ENCODE measurements at places on chromosomes 1 and 21.

DNA sequence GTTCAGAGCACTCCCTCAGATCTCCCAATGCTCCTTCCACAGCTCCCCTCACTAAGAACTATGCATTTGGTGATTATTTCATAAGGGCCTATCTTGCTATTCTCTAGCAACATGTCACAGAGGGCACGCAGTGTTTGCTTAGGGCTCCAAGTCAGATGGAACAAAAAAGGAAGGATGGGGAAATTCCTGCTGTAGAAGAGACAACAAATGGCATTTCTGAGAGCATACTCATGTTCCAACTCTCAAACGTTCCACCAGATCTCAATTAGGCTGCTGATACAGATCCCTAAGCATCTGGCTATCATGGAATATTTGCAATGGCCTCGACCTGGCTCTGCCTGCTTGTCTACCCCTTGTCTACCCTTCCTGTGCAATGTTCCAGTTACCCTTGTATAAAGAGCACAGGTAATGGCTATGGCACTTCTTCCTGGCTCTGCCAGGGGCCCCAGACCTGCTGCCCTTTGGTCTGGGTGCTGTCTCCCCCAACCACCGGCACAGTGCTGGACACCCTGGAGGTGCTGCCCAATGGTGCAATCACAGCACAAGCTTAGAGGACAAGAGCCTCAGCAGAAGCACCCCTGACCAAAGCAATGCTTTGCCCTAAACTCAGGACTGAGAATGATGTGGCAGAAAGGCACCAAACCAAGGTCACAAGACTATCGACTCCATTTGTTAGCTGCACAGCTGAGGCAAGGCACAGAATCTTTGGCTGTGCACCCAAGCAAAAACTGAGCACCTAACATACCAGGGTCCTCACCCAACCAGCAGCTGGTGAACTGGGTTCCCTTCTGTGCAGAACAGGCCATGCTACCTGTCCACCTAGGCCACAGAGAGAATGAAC is 3.6 kb downstream of the PARP1 start:
- peak; percentile 15 for DNase-seq

- peak; percentile 72 for DNase-seq
These were observed 76.6 kb upstream of the HOOK1 start for GRCh38 chr1:59738152-59738551.

- DNase-seq: no peak
These were observed 180.8 kb downstream of the RPS6KC1 start for GRCh38 chr1:213231795-213232231.

GRCh38 chr1:98044071-98044697 is 123.3 kb upstream of the DPYD start:
- peak; percentile 35 for DNase-seq

DNA sequence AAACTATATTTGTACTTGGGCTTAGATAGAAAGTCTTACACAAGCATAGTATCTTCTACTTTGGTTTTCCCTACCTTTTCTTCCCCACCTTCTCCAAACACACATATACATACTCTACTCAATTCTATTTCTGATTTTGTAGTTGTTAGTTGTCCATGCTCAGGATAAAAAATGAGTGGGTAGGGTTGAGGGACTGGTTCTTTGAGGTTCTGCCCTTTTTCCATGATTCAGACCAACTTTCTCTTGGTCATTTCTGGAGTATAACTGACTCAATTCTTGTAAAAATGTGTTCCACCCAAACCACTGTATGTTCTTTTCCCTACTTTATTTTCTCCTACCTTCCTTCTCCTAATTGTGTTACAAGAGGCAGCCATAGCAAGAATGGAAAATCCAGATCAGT is 3.3 kb downstream of the CFAP126 start:
- DNase-seq: no peak

DNA sequence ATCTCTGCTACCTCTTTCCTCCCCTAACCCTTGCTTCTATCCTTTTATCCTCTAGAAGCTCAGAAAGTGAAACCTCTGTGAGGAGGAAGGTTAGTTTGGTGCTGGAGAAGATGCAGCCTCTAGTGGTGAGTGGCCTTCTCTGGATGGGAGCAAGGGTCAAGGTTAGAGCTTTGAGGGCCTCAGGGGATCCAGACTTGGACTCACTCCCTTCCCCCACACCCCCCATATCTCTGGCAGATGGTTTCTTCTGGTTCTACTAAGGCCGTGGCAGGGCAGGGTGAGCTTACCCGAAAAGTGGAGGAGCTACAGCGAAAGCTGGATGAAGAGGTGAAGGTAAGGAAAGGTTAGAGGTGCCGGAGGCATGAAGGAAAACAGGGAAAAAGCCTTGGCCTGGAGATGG is 9.2 kb downstream of the CGN start:
- no peak for DNase-seq

GRCh38 chr1:41863718-41864117 is 55.0 kb downstream of the HIVEP3 start:
- no peak for DNase-seq

GRCh38 chr1:56322211-56322610 is 257.2 kb downstream of the PLPP3 start:
- no peak for DNase-seq

- DNase-seq: no peak
These were observed 11.0 kb downstream of the BECN2 start for GRCh38 chr1:241968611-241969010.

GRCh38 chr1:88726697-88727096 is 42.6 kb downstream of the PKN2 start:
- no peak for DNase-seq

GRCh38 chr1:71448444-71448843 is 367.6 kb upstream of the ZRANB2 start:
- DNase-seq: no peak

- DNase-seq: peak; percentile 91
These were observed 24.4 kb downstream of the PLXNA2 start for GRCh38 chr1:208219659-208220282.

GRCh38 chr1:171220081-171220420 is 28.2 kb upstream of the FMO1 start:
- DNase-seq: peak; percentile 89

DNA sequence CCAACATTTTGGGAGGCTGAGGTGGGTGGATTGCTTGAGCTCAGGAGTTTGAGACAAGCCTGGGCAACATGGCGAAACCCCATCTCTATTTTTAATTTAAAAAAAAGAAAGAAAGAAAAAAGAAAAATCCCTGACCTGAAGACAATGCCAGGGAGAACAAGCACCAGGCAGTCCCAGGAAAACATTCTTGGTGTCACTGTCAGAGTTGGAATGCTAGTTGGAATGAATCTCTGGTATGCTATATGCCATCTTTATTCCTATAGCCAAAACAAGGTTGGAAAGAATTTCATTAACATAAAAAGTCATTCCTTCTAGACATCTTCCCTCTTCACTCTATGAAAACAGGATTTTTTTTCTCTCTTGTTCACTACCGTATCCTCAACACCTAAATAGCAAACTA is 2.8 kb downstream of the DNAJC8 start:
- no peak for DNase-seq

DNA sequence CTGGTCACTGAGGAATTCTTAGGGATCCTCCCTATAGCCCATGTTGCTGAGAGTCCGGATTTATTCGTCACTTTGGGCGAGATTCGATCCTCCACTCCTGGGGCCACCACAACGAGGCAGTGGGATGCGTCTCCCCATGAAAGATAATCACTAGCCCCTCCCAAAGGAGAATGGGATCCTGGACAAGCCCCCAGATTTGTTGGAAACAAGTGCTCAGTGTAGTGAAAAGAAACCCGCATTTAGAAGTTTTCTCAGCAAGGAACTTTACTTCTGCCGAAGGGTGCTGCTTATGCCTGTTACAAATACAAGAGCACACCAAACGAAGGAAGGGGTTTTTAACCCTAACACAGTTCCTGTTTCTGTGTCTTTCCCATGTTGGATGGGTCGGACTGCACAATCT is 83.3 kb downstream of the ZFYVE9 start:
- DNase-seq: no peak

- DNase-seq: no peak
These were observed 82.0 kb upstream of the TLR5 start for GRCh38 chr1:223225061-223225460.

GRCh38 chr21:43278359-43278758 is 109.6 kb downstream of the CRYAA start:
- DNase-seq: no peak

DNA sequence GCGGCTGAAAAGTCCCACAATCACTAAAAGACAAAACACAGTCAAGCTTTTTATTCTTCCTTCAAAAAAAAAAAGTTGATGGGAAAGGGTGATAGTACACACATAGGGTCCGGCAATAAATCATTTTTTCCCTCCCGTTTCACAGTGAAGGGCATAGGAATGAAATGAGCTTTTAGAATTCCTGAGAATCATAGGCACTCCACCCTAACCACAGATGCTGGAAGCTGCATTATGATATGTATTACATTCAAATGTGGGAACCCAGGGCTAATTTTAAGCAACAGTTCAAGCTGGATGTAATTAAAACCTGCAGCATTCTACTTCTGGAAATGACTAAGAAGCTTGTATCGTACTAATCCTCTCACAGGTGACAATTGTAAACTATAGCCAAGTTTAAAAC is 75.7 kb upstream of the KCNJ15 start:
- no peak for DNase-seq

- DNase-seq: peak; percentile 13
These were observed 96.5 kb downstream of the GREM2 start for GRCh38 chr1:240515505-240515904.

DNA sequence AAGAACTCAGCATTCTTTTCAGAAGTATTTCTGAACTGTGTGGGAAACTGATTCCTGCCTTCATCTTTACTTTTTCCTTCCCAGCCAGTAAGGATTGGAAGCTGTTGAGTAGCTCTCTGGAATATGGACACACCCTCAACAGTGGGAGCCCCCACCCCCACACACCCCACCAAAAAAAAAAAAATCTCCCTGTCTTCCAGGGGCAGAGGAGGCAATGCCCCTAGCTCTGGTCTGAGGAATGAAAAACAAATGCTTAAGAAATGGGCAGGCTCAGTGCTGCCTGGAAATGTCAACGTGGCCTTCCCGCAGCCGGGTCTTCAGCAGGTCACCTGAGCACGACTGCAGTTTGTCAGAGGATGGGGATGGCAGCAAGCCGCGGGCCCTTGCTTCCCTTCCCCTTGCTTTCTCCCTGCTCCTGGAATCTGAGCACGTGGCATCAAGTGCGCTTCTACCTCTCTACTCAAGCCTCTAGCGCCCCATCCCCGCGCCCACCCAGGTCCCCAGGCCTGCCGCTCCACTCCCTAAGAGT is 479 bp downstream of the RGS16 start:
- DNase-seq: no peak
